NCI-H1105 treated with DMSO at 0.1 percent for 48 hours (cell line): ENCODE measurements at places on chromosomes 7 and 10.

- DNase-seq = no peak
These were observed 23.8 kb upstream of the FZD1 start for GRCh38 chr7:91240376-91240941.

GRCh38 chr10:89845541-89846280 is 144.3 kb downstream of the KIF20B start:
- no peak for DNase-seq

GRCh38 chr10:306007-306674 is 170.9 kb downstream of the ZMYND11 start:
- peak; percentile 13 for DNase-seq

DNA sequence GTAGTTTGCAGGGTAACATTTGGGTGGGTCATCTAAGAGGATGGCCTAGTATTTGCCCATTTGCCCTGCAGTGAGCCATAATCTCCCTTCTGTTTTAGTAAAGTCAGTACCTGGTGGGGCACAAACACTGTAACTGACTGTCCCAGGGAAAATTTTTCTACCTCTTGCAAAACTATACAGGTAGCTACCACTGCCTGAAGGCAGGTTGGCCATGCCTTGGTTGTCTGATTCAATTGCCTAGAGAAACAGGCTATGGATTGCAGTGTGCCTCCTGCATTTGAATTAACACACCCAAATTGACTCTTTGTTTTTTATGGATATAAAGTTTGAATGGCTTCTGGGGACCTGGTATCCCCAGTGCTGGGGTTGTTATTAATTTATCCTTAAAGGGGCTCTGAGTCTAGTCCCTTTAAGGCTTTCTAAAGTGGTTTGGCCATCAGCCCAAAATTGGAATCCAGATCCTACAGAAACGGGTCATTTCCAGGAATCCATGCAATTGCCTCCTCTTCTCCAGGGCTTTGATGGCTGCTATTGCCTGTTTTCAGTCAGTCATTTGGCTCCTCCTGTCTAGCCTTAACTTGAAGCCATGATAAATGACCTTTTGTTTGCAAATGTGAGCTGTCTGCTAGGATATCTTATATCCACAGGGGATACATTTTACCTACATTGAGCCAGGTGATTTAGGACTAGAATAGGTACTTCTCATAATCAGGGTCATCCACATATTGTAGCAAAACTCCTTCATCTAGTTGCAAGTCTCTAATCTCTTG is 89.1 kb downstream of the STRA8 start:
- peak; percentile 5 for DNase-seq
